ENCODE measurements at places on chromosomes 5 and 9.

DNA sequence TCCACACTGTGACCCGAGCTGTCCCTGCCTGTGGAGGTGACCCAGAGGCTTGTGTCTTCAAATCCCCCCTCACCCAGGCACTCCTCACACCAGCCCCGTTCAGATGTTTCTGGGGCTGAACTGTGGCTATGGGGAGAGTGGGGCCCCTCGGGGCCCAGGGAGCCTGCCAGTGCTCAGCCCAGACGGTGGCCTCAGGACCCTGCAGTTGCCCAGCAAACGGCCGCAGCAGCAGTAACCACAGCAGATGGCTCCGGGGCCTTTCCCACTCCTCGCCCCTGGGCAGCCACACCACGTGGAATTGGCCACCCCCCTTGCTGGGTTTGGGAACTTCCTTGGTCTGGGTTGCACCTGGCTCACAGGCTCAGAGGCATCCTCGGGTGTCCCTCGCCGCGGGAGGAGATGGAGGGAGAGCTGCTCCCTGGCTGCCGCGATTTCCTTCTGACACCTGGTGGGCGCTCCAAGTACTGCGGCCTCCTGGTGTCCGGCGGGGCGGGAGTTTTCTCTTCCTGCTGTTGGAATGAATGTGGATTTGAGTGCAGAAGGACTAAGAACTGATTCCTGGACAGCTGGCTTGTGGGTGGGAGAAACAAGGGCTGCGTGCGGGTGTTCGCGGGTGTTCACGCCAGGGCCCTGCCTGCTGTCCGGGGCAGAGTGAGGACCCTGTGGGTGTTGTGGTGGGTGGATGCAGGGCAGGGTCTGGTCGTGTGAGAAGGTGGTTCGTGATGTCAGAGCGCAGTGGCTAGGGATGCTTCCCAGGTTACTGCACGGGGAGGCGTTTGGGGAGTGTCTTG is 97.5 kb downstream of the COL5A1 start:
- peak; percentile 61 for DNase-seq

- DNase-seq = no peak
Observed at GRCh38 chr5:168027007-168027406, 264.4 kb upstream of the WWC1 start.

DNA sequence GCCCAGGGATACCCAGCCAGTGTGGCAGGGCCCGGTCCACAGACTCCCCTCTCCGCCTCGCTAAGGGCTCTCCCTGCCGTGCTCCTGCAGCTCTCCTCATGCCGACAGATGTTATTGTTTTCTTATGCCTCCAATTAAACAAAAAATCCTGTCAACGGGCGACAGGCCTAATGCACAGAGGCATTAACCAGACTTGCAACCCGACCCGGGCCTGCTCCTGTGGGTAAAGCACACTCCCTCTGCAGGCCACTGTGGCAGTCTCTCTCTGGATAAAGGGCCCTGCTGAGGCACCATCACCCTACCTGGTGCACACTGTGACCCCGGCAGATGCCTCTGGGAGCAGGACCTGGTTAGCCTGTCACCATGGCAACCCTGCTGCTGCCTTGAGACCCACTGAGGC is 27.5 kb upstream of the HAND1 start:
- no peak for DNase-seq

GRCh38 chr9:6153425-6153824 is 62.2 kb upstream of the IL33 start:
- DNase-seq = peak; percentile 62

GRCh38 chr9:129866394-129867135 is 31.3 kb downstream of the USP20 start:
- no peak for DNase-seq

DNA sequence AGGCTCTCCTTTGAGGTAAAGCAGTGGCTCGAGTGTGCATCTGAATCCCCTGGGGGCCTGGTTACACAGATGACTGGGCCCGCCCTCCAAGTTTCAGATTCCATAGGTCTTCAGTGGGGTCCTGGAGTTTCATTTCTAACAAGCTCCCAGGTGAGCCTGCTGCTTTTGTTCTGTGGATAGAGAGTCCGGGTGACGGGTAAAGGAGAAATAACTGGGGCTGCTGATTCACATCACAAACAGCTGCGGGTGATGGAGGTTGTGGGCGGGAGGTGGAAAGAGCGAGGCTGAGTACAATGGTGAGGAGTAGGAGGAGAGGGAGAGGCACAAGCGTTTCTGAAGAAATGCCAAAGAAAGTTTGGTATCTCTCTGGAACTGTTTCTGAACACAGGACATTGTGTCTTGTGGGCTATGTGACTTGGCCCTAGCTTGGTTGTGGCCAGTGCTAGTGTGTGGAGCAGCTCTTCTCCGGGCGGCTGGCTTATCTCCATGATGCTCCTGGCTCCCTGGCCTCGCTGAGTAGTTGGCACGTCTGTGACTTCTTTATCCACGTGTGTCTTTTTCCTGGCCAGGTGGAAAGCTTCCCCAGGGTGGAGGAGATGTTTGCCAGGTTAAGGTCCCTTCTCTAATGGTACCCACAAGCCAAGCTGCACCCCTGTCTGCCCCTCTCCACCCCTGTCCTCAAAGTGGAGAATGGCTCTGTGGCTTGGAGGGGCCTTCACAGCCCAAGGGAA is 61.7 kb downstream of the HSPA4 start:
- peak; percentile 45 for DNase-seq

DNA sequence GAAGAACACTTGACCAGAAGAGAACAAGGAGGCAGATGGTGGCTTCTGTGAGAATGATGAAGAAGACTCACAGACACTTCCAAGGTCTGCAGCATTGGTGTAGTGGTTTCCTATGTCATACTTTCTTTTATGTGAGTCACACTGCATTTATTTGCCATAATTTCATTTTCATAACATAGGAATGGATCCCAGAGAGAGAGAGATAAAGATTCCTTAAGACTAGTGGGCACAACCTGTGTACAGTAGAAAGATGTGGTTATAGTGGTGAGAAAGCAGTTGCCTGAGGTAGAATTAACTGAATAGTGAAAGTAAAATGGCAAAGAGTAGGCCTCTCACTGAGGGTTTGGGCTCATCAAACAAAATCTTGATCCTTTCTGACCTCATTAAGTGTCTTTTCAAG is 7.6 kb upstream of the CCDC152 start:
- DNase-seq = no peak

DNA sequence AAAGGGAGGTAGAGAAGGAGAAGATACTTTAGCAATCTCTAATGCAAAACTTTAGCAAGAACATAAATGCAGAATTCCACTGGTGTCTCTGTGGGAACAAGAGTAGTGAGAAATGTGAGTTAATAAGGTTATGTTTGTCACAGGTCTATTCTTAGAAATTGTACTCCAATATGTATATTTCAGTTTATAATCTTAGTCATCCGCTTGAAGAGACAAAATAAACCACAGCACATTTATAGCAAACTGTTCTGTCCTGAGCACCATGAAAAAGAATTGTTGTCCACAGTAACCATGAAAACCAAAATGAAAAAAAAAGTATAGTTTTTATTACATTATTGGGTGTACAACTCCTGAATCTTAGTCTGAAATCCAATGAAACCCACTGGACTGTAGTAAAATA is 93.6 kb upstream of the TSLP start:
- DNase-seq = no peak

DNA sequence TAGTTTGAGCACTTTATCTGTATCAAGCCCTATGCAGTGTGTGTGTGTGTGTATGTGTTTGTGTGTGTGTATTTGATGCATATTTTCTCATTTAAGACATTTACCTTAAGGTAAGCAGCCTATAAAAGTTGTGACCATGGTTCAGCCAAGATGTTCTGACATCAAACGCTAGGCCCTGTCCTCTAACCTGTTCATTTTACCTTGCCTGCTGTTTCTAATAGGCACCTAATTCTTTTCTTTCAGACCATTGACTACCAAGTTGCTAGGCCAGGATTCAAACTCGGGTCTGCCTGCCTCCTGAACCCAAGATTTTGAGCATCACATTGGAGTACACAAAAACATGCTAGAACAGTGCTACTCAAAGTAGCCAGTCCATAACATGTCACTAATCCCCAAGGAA is 274.5 kb downstream of the PLK2 start:
- DNase-seq = no peak

DNA sequence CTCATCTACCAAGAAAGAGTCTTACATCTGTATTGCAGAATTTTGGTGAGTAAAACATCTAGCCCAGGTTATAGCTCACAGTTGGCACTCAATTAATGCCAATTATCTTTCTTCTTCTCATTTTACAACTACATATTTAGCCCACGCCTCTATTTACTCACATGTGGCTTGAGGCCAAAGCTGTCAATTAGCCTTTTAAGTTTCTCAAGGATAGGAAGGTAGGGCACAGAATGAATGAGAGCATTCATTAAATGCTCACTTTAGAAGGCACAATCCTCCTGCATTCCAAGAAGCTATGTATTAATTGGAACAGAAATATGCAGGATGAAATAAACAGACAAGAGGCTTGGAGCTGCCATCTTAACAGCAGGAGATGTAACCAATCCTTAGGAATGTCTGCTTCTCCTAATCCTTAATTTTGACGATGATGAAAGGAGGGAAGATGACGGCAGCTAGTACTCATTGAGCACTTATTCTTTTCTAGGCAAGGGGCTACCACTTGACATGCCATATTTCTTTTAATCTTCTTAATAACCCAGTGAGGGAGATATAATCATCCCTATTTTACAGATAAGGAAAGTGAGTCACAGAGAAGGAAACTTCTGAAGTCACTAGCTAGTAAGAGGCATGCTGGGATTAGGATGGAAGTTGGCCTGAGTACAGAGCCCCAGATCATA is 30.8 kb upstream of the PANK3 start:
- no peak for DNase-seq

- DNase-seq = no peak
Observed at GRCh38 chr5:78587081-78587774, 61.3 kb downstream of the LHFPL2 start.

GRCh38 chr5:672329-673160 is 20.6 kb downstream of the TPPP start:
- peak; percentile 87 for DNase-seq

- no peak for DNase-seq
Observed at GRCh38 chr5:178533136-178533535, 57.1 kb downstream of the COL23A1 start.

GRCh38 chr5:158288272-158288657 is 429.3 kb upstream of the CLINT1 start:
- DNase-seq = no peak

GRCh38 chr5:53469946-53470687 is 10.3 kb upstream of the FST start:
- DNase-seq = peak; percentile 67

- DNase-seq = peak; percentile 24
Observed at GRCh38 chr5:83914662-83915418, 194.2 kb upstream of the HAPLN1 start.

DNA sequence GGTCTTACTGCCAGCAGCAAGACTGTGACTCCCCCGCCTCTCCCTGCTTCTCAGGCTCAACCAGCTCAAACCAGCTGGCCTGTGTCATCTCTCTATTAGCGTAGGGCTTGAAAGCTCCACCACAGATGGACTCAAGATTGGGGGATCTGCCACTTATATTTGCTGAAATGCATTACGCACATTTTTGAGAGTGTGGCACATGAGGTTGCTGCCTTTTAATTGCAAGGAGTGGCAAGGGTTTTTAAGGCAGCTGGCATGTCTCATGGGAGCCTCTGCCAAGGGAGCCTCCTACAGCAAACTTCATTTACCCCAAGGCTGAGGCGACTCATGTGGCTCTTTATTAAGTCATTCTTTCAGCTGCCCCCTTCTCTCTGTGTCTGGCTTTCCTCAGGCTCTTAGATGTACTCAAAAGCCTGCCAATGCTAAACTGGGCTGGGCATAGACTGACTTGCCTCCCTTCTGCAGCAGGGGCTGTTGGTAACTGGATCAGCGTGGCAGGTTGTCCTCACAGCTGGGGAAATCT is 219.3 kb downstream of the SMARCA2 start:
- no peak for DNase-seq

GRCh38 chr9:136799079-136799853 is 3.1 kb downstream of the CCDC183 start:
- no peak for DNase-seq

DNA sequence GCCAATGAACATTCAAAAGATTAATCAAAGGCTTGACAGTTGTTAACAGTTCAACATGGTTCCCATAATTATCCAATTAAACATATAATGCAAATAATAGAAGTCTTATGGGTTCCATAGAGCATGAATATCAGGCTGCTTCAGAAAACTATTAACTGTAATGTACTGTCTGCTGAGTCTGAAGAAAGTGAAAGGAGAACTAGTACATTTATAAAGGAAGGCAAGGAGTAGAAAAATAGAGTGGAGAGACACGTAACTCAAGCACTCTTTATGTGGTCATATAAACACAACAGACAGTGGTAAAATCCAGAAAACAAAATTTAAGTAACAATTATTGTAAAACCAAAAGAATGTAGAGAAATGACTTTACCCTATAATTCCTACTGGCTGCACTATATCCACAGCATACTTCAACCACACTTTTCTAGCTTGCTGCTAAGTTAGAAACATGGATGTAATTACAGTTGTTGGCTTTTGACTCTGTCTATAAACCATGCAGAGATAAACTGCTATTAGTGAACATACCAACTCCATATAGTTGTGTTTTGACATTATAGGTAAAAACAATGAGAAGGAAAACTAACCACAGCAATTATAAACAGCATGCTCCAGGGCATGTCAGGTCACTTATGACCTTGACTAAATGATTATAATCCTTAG is 32.7 kb downstream of the NFIB start:
- DNase-seq = no peak

- DNase-seq = no peak
Observed at GRCh38 chr5:66329078-66329477, 185.0 kb downstream of the SREK1 start.

- DNase-seq = peak; percentile 30
Observed at GRCh38 chr5:63401436-63402046, 560.7 kb downstream of the HTR1A start.

GRCh38 chr5:127556609-127557334 is 39.3 kb downstream of the PRRC1 start:
- DNase-seq = no peak

GRCh38 chr5:52598968-52599367 is 188.7 kb upstream of the ITGA1 start:
- DNase-seq = no peak

- DNase-seq = no peak
Observed at GRCh38 chr9:129640086-129640870, 1.7 kb downstream of the ASB6 start.

GRCh38 chr9:116501871-116502270 is 185.2 kb upstream of the TRIM32 start:
- DNase-seq = peak; percentile 80

DNA sequence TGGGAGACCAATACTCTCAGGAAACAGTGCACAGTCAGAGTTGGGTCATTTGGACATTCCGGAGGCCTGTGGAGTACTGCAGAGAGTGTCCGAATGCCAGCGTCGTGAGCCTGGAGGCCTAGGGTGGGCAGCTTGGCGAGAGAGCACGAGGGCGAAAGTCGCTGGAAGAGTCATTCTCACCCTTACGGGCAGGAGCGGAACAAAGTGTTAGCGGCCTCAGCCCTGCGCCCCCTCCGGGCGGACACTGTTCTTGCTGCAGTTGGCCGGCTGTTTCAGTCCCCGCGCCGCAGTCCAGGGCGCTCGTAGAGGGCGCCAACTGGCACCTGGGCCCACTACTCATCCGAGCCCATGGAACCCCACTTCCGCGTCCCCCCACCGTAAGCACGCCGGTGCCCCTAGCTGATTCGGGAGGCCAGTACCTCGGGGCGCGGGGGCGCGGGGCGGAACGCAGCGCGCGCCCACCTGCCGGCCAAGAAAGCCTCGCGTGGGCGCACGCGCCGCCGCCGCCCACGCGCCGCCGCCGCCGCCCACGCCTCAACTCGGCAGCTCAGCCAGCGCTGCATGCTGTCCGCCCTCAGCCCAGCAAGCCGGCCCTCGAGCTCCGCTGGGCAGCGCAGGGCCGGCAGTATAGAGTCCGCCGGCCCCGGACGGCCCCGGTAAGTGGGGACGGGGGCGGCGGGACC is 99.7 kb upstream of the CCL21 start:
- DNase-seq = no peak

GRCh38 chr5:60102961-60103693 is 209.6 kb upstream of the PDE4D start:
- DNase-seq = peak; percentile 84

Measured in HT1080 (cell line).